ENCODE measurements at places on chromosomes 2 and 18.

DNA sequence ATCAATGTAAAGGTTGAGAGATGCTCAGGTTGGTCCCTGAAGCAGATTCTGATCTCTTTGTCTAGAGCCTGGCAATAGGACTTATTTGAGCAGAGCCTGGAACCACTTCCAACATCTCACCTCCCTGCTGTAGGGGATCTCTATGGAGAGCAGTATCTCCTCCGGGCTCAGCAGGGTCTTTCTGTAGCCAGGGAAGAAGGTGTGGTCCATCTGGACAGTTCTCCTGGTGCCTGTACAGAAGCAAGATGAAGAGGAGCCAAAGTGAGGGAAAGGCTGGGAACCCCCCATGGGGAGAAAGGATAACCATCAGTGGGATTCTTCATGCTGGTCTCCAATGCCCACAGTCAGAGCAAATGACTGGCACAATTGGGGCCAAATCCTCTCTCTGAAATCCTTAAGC, 34.8 kb downstream of the XDH start:
- DNase-seq: no peak

DNA sequence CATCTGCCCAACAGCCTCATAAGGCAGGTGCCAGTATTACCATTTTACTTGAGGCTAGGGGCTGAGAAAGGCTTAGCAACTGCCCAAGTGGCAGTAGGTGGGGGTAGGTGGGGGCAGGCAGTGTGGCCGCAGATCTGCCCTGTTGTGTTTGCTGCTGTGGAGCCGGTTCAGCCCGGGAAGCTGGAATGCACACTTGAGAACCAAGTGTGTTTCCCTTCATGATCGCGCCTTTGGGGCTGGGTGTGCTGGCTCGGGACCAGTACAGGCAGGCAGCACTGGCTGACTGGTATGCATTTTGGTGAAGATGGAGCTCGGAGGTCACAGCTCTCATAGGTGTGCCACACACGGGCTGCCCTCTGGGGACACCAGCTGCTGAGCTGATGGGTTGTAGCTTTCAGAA, 85.1 kb downstream of the CABLES1 start:
- no peak for DNase-seq

DNA sequence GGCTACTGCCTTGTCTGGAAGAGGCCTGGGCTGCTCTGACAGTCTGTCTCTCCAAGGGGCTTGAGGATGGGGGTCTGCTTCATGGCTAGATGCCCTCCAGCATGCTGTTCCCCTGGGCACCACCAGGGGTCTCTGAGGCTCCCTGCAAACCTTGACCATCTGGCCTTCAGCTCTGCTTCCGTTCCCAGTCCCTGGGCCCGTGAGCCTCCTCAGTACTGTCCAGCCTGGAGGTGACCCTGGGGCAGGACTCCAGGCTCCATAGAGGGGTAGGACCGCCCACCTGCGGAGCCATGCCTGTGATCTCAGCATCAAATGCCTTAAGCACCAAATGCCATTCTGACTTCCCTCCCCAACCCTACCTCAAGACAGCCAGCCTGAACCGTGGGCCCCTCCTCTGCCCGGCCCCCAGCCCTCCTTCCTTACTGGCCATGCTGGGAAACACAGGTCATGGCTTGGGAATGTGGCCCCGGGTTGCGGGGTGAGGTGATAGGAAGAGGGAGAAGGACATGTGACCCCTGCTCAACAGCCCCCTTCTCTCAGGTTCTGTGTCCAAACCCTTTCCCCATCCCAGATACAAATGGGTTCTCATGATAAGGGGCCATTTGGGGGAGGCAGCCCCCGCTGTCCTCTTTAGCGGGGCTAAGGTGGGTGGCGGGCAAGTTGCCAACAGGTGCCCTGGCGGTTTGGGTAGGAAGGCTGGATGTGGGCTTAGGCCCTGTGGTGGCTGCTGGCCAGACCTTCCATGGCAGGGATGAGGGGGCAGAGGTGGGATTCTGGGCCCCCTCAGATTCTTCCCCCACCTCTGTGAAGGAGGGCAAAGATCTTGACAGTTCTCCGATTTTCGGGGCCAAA, 25.0 kb downstream of the SPEG start:
- peak; percentile 34 for DNase-seq

DNA sequence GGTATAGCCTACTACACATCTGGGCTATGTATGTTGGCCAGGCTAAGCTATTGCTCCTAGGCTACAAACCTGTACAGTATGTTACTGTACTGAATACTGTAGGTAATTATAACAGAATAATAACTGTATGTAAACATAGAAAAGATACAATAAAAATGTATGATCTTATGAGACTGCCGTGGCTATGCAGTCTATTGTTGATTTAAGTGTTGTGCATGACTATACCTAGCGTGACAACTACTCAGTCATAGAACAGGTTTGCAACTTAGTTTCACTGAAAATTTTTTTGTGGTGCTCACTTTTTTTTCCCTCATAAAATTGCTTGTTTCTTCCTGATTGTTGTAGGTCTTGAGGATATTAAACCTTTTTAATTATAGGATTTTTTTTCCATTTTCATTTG, 25.9 kb downstream of the KCMF1 start:
- DNase-seq: no peak

DNA sequence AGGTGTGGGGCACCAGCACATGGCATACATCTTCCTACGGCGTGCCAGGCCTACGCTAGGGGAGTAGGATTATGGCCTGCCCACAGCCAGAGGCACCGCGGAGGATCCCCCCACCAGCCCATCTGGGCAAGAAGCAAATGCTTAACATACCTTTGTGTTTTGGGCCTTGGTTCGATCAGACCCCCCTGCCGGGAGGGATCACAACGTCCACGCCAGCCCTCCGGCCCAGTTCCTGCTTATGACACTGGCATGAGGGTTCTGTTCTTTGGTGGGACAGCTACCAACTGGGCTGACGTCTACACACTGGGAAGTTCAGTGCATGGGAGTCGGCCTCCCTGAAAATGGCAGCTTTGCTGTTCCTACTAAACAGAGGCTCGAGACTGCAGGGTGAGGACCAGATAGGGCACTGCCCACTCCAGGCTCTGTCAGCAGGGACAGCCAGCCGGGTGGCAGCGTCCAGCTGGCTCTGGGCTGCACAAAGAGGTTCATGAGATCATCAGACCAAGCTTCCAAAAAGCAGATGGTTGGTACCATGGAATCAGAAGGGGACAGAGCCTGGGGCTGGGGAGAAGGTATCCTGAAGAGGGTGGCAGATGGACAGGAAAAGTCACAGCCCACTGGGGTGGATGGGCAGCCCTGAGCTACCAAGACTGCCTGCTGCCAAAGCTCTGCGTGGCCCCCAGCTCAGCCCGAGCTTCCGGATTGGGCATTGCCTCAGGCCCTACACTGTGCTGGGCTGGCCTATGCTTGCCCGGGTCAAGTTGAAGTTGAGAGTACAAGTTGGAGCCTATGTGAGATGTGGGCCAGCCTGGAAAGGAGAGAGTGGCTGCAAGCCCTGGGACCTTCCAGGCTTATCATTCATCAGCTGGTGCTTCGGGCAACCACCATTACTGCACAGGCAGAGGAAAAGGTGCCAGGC, 61.7 kb upstream of the TEX51 start:
- DNase-seq: no peak

DNA sequence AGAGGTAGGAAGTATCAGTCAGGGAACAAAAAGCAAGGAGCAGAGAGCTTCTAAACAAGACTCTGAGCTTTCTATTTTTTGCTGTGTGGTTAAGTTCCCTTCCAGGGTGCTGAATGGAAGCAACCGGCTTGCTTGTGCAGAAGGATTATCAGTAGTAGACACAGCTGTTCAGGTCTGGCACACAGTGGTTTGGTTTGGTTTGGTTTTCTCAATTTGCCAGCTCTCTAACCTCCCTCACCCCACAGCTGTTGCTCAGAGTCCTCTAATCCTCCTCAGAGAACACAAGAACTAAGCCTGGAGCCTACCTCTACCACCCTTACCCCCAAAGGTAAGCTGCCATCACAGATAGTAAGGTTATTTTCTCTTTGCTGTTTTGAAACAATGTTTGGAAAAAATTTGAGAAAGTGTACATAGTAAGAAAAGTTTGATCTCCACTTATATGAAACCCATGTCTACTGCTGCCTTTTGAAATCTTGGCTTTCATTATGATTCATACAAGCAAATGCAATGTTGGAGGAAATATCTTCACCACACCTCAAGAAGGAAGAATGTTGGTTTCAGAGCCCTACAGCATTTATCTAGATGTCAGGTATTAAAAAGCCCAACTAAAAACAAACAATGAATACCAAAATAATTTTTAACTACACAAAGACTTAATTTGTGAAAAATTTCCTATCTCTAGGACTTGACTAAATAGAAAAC, 255.3 kb downstream of the NR4A2 start:
- no peak for DNase-seq

DNA sequence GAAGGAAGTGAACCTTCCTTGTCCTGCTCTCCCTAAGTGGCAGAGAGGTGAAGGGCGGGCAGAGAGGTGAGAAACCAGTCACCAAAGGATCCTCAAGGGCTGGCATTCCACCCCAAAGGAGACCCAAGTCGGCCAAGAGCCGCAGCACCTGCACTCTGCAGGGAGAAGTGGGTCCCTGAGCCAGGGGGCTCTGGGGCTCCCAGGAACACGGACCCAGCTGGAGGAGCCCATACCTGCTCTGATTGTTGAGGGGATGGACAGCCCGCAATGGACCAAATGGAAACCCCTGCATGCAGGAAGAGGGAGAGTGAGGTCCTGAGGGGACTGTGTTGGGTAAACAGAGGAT, 233.3 kb downstream of the ATAD2B start:
- DNase-seq: no peak

DNA sequence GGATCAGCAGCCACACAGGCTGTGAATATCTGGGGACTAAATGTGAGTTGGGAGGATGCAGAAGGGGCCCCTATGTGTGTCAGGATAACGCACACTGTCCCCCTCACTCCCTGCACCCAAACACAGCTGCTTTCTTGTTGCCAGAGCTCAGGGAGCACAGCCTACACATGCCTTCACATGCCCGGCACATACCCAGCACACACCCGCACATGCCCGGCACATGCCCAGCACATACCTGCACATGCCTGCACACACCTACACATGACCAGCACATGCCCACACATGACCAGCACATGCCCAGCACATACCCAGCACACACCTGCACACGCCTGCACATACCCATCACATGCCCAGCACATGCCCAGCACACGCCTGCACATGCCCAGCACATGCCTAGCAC, 75.6 kb downstream of the TPO start:
- DNase-seq: no peak

DNA sequence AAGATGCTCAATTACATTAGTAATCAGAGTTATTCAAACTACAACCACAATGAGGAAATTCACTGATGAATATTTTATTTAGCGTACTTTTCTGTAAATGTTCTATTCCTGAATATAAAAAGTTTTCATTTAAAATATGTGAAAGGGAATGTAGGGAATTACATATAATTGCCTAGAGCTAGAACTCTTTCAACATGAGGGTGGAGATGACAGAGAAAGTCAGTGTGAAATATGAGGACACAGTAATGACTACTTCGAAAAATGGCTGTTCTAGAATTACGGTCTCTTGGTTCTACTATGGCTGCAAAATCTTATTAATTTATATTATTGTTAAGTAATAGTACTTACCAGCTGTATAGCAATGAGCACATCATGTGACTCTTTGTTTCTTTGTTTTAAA, 1647.4 kb upstream of the PIK3C3 start:
- DNase-seq: no peak

DNA sequence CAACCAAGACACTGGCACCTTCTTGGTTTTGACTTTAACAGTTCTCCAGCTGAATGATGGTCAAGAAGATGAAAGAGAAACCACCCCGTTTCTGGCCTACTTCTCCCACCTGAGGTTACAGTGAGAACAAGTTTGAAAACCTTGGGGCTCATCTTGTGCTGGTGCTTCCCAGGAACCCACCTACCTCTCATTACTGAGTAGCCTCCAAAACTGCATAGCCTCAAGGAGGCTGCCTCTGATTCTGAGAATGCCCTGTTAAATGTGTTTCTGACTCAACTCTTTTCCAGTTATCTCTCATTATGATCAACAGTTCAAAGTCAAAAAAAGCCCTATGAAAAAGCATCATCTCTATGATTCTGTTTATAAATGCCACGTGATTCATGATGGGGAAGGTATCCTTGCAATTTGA, 121.9 kb downstream of the CACNB4 start:
- DNase-seq: peak; percentile 38

- DNase-seq: no peak
Measured at GRCh38 chr2:198293281-198293680, 488.9 kb downstream of the PLCL1 start.

DNA sequence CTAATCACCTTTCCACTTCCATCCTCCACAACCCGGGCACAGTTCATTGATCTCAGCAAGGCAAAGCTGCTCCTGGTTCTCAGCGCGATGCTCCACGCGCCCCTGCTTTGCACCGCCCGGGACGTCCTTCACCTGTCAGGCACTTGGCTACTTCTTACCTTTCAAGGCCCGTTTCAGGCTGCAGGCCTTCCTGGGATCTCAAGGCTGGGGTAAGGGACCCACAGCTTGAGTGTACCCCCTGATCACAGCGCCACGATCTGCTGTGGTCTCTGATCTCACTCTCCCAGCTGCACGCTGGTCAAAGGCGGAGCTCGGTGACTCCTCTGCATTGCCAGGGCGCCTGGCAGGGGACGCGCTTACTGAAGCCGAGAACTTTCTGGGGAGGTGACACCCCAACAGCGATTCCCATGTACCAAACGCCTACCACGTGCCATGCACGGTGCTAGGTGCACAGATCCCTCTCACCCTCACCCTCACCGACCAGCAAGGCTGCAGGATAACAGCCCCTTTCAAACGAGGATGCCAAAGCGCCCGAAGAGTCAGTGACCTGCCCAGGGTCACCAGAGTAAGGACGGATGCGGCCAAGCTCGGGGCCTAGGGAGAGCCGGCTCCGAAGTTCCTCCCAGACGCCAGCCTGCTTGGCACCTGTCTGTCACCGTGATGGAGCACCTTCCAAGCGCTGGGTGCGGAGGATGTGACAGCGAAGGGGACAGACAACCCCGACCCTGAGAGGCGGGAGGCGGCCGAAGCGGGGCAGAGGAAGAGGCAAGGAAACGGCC, 818 bp downstream of the ITGB1BP1 start:
- DNase-seq: peak; percentile 47

DNA sequence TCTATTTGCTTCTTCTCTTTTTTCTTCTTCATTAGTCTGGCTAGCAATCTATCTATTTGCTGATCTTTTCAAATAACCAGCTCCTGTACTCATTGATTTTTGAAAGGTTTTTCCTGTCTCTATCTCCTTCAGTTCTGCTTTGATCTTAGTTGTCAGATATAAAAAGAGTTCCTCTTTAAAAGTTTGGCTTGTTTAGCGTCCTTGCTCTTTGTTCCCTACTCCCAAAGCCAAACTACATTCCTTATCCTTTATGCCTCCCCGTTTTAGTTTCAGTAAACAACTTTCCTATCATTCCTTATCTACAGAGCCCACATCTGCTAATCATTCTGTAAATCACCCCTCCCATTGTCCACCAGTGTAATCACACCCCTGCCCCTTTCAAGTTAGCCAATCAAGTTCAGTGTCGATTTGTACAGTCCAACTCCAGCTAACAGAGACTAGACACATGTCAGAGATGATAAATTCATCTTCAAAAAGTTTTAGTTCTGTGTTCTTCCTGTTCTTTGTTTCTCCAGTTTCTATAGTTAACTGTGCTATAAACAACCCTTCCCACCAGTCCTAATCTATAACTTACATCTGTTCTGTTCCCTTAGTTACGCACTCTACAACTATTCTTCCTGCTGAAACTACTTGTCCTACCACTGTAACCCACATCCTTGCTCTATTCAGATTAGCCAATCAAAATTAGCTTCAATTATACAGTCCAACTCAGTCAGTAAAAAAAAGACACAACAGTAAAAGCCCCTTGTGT, 44.4 kb downstream of the TFPI start:
- DNase-seq: no peak

- no peak for DNase-seq
Measured at GRCh38 chr2:241163601-241164118, 13.4 kb downstream of the PPP1R7 start.

GRCh38 chr18:68604256-68604655, 110.7 kb downstream of the TMX3 start:
- DNase-seq: no peak

GRCh38 chr2:126881591-126881990, 17.1 kb upstream of the TEX51 start:
- no peak for DNase-seq

Data from stimulated activated naive CD8-positive, alpha-beta T cell treated with anti-CD3 and anti-CD28 coated beads, Interleukin-15, amount 100 ng/mL, for 72 hours (primary cell).